ENCODE measurements at places on chromosomes 2 and 18. TPM values are rescaled to one million over a fixed set of nuclear protein-coding genes. Genes with fewer than 3 reads are reported as not detected.
A peak's percentile ranks its signal among the peaks of the same experiment; 100 is the strongest.

- DNase-seq, result no peak
These were observed 1027.7 kb downstream of the TMEM182 start for GRCh38 chr2:103789381-103790095.

GRCh38 chr2:239303711-239304532 is 96.9 kb downstream of the HDAC4 start:
- DNase-seq, result no peak

DNA sequence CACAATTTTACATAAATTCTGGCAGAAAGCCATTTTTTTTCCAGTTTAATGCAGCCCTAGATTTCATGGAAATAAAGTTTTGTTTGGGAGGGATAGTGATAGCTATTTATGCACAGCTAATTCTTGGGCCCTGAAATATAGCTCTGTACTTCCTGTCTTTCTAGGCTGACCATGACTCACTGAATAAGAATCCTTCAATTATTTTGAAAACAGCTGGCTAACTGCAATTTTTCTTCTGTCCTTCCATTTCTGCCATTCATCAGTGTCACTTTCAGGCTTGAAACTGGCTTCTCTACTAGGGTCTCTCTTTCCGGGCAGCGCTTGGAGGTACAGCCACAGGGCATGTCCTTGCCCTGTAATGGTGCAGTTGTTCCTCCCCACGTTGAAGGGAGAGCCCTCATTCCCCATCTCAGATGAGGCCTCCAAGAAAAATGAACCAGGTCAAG is 97.1 kb upstream of the TMEM178A start:
- no peak for DNase-seq

GRCh38 chr2:235493775-235494715 is at the start of gene AGAP1:
TSS of gene AGAP1 (plus strand) at chr2:235494043.
- DNase-seq, result no peak

DNA sequence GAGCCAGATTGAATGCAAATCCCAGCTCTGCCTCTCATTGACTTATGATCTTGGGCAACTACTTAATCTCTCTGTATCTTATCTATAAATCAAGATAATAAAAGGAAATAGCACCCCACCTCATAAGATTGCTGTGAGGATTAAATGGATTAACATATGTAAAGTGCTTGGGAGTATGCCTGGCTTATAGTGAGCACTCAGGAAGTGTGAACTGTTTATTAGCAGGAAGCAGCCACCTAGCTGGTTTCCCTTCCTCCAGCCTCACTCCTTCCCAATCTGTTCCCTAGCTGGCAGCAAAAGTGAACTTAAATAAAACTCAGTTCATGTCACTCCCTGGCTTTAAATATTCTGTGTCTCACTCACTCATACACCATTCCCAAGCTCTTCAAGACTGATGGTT is 526.6 kb upstream of the PKDCC start:
- peak; percentile 29 for DNase-seq

DNA sequence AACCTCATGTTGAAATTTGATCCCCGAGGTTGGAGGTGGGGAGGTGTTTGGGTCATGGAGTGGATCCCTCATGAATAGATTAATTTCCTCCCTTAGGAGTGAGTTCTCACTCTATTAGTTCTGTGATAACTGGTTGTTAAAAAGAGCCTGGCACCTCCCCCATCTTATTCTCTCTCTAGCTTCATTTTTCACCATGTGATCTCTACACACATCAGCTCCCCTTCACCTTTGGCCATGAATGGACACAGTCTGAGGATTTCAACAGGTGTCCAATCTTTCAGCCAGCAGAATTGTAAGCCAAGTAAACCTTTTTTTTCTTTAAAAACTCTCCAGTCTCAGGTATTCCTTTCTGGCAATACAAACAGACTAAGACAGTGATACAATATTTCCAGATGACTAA is 602.0 kb upstream of the FAM98A start:
- no peak for DNase-seq

GRCh38 chr2:69616755-69617154 is 26.8 kb downstream of the AAK1 start:
- DNase-seq, result peak; percentile 22

- DNase-seq, result peak; percentile 10
These were observed 122.3 kb upstream of the DOCK10 start for GRCh38 chr2:225164401-225165050.

GRCh38 chr2:135903650-135904049 is 27.4 kb upstream of the MCM6 start:
- DNase-seq, result no peak

DNA sequence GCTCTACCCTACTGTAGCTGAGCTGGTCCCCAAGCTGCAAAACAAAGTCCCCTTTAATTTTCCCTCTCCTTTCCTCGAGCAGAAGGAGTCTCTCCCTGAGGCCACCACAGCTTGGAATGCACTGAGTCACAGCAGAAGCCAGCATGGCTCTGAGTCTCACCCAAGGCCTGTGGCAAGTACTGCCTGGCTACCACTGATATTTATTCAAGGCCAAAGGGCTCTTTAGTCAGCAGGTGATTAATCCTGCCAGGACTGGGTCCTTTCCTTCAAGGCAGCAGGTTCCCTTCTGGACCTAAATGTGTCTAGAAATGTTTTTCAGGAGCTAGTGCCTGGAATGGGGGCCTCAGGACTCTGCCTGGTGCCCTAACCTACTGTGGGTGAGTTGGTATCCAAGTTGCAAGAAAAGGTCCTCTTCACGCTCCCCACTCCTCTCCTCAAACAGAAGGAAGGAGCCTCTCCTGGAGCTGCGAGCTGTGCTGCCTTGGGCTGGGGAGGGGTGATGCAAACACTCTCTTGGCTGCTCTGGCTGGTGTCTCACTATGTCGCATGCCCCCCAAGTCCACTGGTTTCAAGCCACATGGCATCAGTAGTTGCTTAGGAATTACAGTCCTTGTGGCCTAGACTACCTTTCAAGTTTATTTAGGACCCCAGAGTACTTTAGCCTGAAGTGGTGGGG is 53.4 kb downstream of the CD28 start:
- DNase-seq, result no peak

- no peak for DNase-seq
These were observed 523.2 kb downstream of the TNS1 start for GRCh38 chr2:217479566-217479965.

- no peak for DNase-seq
These were observed 40.6 kb upstream of the MRPL19 start for GRCh38 chr2:75605770-75606529.

- peak; percentile 23 for DNase-seq
These were observed 213.0 kb downstream of the SP3 start for GRCh38 chr2:173752152-173752551.

DNA sequence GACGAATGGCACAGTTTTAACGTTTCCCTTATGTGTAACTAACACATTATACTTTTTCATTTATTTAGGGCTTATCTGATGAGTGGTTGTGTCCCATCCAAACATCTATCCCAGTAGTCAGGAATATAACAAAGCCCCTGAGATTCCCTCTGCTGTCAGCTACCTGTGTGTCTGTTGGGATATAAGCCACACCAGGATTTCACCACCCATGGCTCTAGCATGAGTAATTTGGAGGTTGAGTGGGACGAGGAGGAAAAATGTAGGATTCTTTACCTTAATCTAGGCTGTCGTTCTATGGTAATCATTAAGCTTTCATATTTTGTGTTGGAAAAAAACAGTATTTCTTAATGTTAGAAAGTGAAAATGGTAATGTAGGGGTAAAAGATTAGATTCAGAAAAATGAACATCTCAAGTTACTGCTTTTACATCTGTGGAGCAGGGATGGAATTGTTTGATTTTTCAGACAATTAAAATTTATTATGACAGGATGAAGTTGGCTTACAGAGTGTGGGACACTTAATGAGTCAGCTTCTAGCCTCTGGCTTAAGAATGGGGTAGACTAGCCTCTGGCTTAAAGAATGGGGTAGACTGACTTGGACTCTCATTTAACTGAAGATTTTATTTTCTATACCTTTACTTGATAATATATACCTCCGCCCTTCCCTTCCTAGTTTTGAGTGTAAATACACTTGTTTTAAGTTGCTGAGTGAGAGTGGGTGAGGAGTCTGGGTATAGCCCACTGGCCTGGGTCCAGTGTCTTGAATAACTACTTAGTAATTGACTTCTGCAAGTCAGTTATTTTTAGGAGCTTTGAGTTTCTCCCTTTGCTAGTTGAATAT is 88.5 kb upstream of the RANBP2 start:
- no peak for DNase-seq

GRCh38 chr2:62099050-62099449 is 96.9 kb upstream of the B3GNT2 start:
- peak; percentile 12 for DNase-seq

- no peak for DNase-seq
These were observed 81.6 kb downstream of the MEIS1 start for GRCh38 chr2:66516499-66516898.

The AFF3 gene
- 23.2 TPM for total RNA-seq

The TMBIM1 gene
- 167 TPM for total RNA-seq

The RAB6D gene
- not detected for total RNA-seq

The SERPINB3 gene
- not detected for total RNA-seq

The SNED1 gene
- total RNA-seq, result 11.8 TPM

The SERPINB10 gene
- 0.27 TPM for total RNA-seq

The ERBB4 gene
- total RNA-seq, result not detected

The ANKRD36B gene
- total RNA-seq, result 37.2 TPM

The CTIF gene
- total RNA-seq, result 8.6 TPM

All from hematopoietic multipotent progenitor cell (in vitro differentiated cells).